ENCODE measurements at places on chromosomes 3 and 15. TPM values are rescaled to one million over a fixed set of nuclear protein-coding genes. Genes with fewer than 3 reads are reported as not detected.

GP9 gene
- total RNA-seq = 0.11 TPM

MTHFS gene
- total RNA-seq = 18.3 TPM

LSAMP gene
- total RNA-seq = not detected

MAP3K13 gene
- total RNA-seq = 12.6 TPM

ACSBG1 gene
- not detected for total RNA-seq

ATP2C1 gene
- 89.9 TPM for total RNA-seq

MAGEF1 gene
- total RNA-seq = 10.7 TPM

CEMIP gene
- total RNA-seq = 0.17 TPM
